NCI-H524 (cell line): ENCODE measurements at places on chromosomes 12 and 14.
A peak's percentile ranks its signal among the peaks of the same experiment; 100 is the strongest.

DNA sequence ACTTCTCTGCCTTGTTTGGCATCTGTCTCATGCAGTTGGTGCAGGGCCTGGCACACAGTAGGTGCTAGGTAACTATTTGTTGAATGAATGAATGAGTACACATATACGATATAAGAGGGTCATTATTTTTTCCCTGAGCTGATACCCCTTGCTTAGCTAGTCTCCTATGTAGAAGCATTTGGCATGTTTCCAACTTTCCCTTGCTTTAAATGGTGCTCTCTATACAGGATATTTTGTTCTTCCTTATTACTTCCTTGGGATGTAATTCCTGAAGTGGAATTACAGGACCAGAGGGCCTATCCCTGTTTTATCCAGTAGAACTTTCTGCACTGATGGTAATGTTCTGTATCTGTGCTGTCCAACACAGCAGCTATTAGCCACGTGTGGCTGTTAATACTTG lies 250.1 kb upstream of the PWP1 start:
- no peak for DNase-seq

DNA sequence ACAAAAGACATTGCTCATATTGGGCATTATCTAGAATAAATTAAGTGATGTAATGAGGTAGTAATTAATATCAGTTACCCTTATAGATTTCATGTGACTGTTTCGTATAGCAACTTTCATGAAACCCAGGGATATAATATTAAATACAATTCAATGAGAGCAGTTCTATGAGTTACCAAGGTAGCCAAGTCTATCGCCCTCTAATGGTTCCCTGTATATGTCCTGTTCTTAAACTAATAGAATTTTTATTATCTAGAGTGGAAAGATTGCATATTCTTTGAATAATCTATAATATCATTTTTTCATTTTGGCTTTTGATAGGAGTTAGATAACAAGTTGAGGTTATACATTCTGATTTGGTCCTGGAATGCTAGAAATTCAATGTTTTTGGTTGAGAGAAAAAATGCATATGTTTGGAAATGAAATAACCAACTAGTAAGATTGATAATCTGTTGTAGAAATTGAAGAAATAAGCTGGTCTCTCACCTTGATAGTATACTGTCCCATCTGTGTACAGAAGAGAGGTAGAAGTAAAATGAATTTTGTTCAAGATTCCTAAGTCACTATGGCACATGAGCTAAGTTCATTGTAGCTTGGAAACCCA lies 59.7 kb downstream of the SCFD1 start:
- DNase-seq, result peak; percentile 47

GRCh38 chr14:72416892-72417291 lies 477.0 kb downstream of the DPF3 start:
- peak; percentile 37 for DNase-seq

GRCh38 chr12:15928870-15929571 lies 17.9 kb downstream of the DERA start:
- no peak for DNase-seq

DNA sequence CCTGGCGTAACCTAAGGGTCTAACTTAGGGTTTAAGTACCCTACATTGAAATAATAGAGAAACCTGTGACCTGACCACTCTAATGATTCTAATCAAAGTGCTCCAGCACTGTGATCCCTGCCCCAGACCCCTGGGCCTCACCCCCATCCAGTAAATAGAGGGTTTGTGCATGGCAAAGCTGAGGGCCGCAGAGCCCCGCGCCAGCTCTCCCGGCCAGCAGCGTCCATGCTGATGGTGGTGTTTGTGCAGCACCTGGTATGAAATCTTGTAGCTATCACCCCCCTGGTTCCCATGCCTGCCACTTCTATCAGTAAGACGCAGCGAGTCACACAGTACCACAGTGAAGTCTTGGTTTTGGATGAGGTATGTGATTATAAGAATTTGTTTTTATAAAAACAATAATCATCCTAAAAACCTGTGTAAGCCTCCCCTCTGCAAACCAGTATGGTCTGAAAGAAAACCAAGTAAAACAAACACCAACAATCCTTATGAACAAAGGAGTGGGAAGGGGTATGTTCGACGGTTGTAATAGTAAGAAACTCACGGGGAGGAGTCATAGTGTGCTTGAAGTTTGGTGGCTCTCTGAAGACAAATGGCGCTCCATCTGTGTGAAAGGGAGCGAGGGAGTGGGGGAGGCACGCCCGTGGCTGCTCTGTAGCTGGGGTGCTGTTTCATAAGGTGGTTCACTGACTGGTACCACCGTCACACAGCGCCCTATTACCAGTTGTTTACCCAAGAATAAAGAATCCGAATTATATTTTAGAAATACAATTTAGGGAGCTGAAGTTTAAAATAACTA lies 156.2 kb downstream of the CACNA1C start:
- no peak for DNase-seq

GRCh38 chr14:97824218-97824617 lies 1027.0 kb downstream of the VRK1 start:
- DNase-seq, result no peak

- no peak for DNase-seq
These were observed 161.2 kb downstream of the NTF3 start for GRCh38 chr12:5593086-5593485.

GRCh38 chr12:5318874-5319273 lies 113.0 kb upstream of the NTF3 start:
- DNase-seq, result no peak

DNA sequence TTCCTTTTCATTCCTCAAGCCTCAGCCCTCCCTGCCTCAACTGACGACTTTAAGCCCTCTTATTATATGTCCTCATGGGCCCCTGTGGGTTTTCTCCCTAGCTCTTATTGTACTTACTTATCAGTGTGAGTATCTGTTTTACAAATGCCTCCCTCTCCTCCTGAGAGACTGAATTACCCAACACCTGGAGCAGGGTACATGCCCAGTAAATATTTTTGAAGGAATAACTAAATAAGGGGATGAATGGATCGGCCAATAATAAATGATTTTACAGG lies 95.8 kb upstream of the SLC35F4 start:
- no peak for DNase-seq

DNA sequence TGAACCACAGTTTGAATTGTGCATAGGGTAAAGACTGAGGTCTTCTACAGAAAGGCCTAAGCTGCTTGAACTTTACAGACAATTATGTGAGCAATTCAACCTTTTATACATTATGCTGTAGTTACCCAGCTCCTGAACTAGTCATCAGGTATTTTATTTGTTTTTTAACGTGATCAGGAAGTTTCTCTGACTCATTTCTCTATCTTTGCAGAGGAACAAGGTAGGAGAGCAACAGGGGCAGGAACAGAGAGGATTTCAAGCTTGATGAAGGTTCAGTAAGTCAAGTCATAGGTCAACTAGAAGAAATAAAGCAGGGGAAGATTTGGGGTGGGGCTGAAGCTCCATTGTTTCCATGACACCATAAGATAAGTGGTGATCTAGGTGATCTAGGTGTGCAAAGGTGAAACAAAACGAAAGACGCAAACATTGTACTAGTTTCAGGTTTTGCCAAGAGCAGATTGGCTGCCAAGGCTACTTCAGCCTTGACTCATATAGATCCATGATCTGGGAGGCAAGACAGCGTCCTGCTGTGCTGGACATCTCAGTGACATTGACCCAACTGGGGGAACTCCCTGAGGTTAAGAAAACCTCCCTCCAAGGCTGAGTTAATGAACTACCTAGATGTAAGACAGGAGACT lies 198.1 kb downstream of the DAD1 start:
- no peak for DNase-seq

DNA sequence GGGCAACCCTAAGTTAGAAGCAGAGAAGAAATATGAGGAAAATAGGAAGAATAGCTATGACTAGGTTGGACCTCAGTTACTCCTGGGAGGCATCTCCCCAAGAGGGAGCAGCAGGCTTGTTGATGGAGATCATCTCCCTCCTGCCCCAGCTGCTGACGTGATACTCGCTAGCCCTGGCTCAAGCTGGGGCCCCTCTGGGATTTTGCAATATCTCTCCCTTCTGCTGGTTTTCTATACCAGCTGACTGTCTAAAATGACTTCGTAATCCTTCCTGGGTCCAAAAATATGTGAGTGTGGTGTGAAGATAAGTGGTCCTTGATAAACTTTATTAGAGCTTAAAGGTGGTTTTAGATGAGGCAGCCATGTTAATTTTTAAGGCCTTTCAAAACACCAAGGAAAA lies 4.5 kb upstream of the HECTD4 start:
- DNase-seq, result peak; percentile 81

- no peak for DNase-seq
These were observed 77.9 kb downstream of the PRICKLE1 start for GRCh38 chr12:42511656-42512055.

DNA sequence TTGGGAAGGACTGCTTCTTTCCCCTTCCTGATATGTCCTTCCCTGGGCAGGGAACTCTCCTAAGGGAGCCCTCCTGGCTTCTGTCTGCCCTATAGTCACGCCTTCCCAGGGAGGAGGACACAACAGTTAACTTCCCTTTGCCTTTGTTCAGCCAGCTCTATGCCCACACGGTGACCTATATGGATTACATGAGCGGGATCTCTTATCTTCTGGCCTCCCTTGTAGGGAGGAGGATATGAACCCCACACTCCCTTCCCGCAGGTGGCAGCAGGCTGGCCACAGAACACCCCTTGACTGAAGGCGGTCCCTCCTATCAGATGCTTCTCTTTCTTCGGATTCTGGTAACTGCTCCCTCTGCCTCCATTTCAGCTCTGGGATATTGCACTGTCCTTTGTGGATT lies 135.6 kb upstream of the MAX start:
- DNase-seq, result no peak

- DNase-seq, result no peak
These were observed 29.2 kb downstream of the CLEC2D start for GRCh38 chr12:9698681-9699080.
